ENCODE measurements at places on chromosomes 6 and 20.

- DNase-seq: no peak
Observed at GRCh38 chr6:93962566-93962965, 543.2 kb upstream of the EPHA7 start.

DNA sequence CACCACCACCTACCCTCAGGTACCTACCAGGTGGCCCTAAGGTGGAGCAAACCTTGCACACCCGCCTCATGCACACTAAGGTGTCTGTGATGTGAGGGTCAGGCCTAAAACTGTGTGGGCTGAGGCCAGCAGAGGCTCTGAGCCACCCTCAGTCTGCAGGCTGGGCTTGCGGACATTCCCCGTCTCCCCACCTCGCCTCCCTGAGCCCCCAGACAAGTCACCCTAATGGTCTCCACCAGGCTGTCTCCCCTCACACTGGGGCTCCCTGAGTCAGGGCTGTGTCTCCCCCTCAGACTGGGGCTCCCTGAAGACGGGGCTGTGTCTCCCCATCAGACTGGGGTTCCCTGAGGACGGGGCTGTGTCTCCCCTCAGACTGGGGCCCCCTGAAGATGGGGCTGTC, 12.5 kb downstream of the PRPH2 start:
- no peak for DNase-seq

DNA sequence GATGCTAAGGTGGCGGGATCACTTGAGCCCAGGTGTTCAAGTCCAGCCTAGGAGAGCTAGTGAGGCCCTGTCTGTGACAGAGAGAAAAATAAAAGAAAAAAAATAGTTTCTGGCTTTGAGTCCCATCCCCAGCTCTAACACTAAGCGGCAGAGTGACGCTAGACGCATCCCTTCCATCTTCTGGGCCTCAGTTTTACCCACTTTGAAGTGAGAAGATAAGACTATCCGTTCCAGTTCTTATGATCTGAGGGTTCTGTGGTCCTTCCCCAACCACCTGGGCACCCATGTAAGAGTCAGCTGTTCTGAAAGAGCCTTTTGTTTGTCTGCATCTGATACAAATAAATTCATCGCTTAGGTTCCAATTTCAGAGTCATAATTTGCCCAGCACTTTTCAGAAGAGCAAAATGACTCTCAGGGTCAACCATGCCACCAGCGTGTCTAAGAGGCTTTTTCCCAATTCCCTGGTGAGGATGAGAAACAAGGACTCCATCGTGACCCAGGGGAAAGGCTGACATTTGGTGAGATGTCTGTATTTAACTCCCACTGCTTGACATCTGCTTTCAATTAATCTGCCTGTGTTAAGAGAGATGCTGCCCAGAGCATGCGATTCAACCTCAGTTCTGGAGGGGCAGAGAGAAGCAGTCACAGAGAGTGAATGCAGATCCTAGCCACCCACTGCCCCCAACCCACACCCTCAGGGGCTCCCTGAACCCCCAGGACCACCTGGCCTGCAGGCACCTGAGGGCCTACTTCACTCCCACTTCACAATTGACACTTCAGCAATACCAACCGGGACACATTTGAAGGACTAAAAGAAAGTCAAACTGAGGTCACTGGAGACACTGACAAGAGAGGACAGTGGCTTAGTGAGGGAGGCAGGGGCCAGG, 131.6 kb upstream of the TOP1 start:
- DNase-seq: no peak

GRCh38 chr6:79168695-79168980, 65.8 kb downstream of the HMGN3 start:
- no peak for DNase-seq

DNA sequence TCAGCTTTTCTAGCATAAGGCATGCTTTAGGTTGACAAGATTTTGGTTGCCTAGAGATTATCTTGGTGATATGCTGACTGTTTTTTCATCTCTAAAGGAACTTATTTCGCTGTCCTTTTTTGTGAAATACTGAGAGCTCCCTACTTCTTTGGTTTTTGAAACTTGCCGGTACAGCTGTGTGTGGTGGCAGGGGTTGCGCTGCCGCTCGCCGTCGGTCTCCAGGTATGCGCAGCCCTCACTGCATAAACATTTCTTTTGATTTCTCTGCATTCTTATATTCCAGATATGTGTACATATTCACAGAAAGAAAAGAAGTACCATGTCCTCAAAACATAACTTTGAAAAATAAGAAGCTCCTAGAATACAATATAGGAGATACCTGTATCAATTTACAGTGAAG, 106.4 kb upstream of the SYNDIG1 start:
- no peak for DNase-seq

Data from stimulated activated CD4-positive, alpha-beta T cell treated with anti-CD3 and anti-CD28 coated beads, Interleukin-15, amount 100 ng/mL, for 1 hour (primary cell).